ENCODE measurements at places on chromosomes 11 and 22.

DNA sequence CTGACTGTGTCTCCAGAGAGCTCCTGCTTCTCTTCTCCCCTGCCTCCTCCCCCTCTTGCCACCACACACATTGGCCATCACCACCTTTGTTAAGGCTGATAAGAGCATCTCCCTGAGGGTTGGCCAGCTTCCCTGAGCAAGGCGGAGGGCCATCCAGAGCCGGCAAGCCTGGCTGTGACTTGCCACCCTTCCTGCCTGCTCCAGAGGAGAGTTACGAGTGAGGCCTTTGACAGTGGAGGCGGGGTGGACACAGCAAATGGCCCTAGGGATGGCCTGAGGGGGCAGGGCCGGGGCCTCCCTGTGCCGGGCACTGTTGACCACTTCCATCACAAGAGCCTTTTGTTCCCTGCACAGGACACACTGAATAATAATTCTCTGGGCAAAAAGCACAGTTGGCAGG lies 5.4 kb downstream of the FREY1 start:
- DNase-seq, result no peak

DNA sequence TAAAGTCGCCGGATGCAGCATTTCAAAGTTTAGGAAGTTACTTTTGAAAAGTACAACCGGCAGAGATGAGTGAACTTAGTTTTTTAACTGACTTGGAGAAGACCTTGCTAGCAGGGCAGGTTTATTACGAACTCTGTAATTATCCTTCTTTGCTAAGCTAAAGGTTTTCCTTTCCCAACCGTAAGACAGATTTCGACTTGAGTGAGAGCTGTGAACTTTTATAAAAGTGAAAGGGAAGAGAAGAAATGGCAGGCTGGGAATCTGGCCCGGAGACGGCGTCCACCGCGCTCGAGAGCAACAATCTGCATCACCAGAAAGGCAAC lies 659 bp upstream of the TEAD1 start:
- no peak for DNase-seq

DNA sequence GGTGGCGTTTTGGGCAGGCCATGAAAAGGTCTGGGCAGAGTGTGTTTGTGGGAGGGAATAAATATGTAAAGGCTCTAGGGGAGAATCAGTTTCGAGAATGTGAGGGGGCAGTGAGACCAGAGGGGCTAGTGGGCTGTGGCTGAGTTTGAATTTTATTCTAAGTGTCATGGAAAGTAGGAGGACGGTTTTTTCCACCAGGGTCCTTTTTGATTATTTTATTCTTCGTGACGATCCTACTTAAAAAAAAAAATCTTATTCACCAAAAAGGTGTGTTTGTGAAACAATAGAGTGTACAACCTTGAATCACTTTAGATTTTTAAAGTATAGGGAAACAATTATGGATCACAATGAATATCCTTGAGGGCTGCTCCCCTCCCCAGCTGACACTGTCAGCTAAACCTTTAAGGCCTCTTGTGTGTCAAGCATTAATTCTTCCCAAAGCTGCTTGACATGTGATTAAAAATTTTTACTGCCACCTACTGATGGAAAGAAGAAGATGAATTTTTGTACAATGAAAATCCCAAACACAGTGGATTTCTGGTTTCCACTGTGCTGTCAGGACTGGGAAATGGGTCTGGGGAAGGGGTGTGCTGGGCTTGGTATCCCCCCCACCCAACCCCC lies 107.5 kb upstream of the OR4B1 start:
- no peak for DNase-seq

GRCh38 chr11:68670208-68670992 lies 13.9 kb upstream of the GAL start:
- DNase-seq, result no peak

DNA sequence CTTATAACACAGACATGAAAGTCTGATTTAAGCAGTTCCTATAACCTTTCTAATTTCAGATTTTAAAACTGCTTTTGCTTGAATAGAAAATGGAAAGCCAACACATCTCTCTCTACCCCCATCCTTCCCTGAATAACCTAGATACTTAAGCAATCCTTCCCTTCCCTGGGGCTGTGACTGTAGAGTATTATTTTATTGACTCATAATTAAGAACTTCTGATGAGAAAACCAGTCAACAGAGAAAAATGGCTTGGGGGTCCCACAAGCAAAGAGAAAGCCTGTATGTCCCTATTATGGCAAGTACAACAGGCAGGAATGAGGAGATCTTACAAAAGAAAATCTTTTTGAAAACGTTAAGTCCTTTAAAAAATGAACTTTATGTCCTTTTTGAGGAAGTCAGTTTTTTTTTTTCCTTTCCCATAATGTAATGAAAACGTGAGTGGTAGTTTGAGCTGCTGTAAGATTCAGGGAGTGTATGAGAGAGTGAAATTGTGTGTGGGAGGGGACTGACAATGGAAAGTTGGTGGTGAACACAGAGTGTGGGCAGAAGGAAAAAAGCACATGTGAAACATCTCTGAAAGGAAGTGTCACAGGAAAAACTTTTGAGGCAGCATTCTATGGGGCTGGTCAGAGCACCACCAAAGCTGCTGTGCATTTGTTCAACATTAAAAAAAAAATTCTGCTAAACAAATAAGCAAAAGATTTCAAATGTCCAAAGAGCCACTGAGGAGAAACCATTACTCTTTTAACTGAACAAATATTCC lies 154.6 kb downstream of the MAML2 start:
- peak; percentile 65 for DNase-seq

GRCh38 chr22:25941365-25941960 lies 199.5 kb downstream of the MYO18B start:
- DNase-seq, result no peak

DNA sequence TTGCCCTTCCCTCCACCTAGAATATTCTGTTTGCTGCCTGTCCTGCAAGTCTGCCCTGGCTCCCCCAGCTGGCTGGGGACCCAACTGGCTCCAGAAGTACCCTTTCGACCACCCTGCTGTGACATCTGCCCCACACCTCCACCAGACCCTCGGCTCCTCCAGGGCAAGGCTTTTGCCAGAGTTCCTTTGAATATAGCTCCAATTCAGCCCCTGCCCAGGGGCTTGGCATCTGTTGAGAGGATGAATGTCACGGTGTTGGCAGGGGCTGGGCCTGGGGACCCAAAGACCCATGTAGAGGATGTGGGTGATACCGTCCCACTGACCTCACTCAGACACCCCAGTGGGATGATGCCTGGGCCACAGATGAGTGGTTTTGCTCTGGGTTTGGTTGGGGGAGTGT lies 4.0 kb downstream of the NLRP6 start:
- no peak for DNase-seq

DNA sequence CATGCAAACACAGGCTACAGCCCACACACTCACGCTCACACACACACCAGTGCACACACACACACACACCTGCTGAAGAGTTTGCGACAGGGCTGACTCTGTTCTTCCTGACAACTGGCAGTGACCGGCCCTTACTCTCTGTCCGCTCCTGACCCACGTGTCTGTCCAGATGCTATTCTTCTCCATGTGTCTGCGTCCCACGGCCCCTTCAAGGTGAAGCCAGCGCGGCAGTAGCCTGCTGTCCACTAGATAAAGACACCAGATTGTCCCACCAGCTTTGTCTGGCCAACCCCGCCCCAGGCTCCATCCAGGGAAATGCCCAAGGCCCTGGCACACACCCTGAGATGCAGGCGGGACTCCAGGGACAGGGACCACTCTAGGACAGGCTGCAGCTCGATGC lies 713.9 kb downstream of the BRD1 start:
- no peak for DNase-seq

DNA sequence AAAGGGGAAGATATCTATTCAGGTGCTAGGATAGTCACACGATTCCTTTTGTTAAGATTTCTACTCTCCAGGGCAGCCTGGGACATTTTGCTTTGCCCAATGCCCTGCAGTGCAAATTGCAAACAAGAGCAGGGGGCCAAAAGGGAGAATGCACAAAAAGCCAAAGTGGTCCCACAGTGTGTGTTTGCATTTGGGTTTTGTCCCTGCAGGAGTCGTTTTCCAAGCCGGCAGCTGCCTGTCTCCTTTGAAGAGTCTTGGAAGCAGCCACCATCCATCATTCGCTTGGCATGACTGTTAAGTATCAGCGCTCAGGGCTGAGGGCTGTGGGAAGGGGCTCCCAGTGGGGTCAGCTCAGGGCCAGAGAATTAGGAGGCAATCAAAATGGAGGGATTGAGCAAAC lies 184.7 kb downstream of the MIAT start:
- no peak for DNase-seq

DNA sequence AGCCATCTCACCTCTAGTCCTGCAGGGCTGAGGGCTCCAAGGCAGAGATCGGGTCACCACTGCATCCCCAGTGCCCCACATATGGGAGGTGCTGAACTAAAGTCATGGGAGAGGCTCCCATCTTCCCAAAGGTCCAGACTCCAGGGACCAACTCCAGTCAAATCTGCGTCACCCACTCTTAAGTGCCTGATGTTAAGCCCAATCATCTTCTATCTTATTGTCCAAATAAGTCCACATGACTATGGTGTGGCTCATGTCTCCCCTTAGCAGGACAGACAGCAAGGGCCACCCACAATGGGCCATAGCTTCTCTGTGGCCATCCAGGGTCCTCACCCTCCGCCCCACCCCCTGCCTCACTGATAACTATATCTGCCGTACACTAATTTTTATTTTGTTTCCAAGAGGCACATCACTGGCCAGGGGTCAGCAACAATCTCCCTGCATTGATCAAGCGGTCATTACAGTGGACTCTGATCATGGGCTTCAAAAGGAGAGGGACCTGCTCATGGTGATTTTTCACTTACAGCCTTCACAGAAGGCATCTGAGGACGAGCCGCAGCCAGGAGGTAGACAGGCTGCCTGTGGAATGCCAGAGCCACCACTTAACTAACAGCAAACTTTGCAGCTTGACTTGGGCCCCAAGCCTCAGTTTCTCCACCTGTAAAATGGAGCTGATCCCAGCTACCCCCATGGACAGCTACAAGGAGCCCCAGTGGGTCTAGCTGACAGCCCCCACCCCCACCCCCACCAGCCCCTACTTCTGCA lies 23.3 kb downstream of the MYH9 start:
- no peak for DNase-seq

- no peak for DNase-seq
Measured at GRCh38 chr11:1548221-1549070, 23.6 kb downstream of the DUSP8 start.

DNA sequence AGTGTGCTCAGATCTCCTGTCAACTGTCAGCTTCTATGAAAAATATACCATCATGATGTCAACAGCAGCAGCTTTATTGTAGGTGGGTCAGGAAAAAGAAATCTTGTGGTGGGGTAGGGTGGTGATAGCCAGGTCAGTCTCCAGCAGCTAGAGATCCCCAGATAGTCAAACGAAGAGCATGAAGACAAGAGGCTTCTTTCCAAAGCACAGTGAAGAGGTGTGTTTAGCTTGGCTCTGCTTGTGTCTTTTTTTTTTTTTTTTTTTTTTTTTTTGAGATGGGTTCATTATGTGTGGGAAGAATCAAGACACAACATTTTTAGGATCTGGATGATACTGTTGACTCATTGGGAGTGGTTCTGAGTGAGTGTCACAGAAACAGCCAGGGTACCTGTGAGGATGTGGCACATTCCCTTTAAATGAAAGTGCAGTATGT lies 1075.5 kb downstream of the NTM start:
- DNase-seq, result no peak

- no peak for DNase-seq
Measured at GRCh38 chr11:8252946-8253345, 10.7 kb downstream of the LMO1 start.

DNA sequence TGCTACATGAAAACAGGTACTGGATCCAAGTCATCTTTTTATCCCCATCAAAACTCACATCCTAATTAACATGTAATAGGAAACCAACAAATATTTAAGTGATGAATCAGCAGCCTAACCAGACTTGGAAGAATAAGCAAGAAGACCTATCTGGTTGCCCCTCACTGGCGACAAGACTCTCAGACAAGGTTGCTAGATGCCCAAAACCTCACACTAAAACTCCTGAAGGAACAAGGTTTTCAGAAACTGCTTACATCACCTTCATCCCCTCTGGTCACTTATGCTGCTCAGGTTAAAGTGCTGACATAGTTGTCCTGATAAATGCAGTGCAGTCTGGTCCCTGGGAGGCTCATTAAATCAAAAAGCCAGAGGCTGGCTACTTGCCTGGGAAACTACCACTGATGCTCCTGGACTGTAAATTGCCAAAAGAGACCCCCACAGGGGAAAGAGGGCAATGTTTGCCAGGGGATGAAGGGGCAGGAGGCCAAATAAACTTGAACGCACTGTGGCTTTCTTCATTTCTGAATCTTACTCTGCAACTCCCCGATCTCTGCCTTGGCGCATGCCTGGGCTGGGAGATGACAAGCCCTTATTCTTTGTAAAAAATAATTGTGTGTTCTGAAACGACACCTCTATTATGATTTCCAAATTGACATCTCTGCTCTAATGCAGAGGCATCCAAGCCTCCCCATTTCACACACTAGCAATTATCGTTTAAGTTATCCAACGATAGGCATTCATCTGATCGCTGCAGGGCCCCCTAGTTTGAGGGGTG lies 72.7 kb downstream of the AMBRA1 start:
- no peak for DNase-seq

- no peak for DNase-seq
Measured at GRCh38 chr11:350723-351255, 18.5 kb upstream of the B4GALNT4 start.

GRCh38 chr11:15484398-15484797 lies 369.7 kb downstream of the INSC start:
- DNase-seq, result no peak

DNA sequence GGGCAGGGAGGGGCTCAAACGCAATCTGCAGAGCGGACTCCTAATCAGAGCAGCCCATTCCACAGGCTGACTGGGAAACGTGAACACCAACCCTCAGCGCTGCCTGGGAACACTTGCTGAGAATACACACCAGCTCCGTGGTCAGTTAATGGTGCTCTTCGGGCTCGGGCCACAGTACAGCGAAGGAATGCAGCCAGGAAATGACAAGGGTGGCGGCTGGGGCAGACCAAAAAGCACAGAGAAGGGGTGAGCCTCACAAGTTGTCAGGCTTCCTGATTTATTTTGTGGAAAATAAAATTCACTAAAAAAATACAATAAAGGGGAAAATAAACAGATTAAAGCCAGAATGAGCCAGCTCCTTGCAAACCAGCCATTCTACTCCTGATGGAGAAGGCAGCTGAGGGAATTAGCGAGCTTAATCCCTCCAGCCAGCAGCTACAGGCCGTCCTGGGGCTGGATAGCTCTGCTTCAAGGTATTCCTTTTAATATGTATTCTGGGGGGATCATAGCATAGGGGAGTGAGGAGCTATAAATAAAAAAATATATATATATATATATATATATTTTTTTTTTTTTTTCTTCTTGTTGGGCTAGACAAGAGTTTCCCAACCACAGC lies 165.5 kb upstream of the NTM start:
- no peak for DNase-seq
